ENCODE measurements at places on chromosomes 2 and 18.

DNA sequence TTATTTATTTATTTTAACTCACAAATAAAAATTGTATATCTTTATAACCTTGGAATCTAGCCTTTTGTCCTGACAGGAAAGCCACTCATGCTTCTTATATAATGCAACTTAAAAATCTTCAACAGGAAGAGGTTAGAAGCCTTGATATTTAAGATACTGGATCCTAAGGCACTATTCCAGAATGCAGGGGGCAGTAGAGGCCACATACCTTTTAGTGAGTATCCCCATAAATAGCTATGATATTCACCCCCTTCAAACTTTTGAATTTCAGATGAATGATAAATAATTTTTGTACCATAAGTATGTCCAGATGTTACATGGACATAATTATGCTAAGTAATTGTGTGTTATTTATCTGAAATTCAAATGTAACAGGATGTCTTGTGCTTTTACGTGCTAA, 592.7 kb upstream of the VRK2 start:
- DNase-seq: no peak

DNA sequence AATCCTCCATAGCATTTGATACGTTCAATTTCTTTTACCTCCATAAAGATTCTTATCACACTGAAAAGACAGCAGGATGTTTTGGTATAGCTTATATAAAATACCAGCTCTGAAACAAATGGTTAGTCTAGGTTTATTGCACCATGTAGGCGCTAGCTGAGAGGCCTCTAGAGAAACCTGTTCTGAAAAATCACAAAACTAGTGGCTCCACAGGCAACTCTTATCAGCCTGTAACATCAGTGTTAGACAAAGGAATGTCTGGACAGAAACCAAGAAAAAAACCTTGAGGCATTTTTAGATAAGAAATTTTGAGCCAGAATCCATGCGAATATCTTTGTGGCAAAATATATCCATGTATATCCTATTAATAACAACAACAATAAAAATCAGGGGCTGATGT, 440.4 kb upstream of the MAP2 start:
- DNase-seq: no peak

DNA sequence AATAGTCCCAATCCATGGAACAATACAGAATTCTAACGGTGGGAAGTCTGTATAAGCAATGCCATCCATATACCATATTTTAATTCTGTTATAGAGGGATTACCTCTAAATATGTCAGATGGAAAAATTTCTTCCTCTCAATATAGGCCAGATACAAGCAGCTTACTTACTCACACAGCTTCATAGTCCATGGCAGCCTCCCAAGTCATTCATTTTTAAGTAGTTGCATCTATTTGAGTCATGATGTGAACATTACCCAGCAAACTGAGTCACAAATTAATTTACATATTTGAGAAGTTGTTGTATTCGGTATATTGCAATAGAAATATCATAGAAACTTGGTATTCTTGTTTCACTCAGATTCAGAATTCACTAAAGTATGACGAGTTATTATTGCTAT, 20.3 kb downstream of the TBR1 start:
- no peak for DNase-seq

- no peak for DNase-seq
Measured at GRCh38 chr2:95044601-95045000, 19.1 kb downstream of the MAL start.

DNA sequence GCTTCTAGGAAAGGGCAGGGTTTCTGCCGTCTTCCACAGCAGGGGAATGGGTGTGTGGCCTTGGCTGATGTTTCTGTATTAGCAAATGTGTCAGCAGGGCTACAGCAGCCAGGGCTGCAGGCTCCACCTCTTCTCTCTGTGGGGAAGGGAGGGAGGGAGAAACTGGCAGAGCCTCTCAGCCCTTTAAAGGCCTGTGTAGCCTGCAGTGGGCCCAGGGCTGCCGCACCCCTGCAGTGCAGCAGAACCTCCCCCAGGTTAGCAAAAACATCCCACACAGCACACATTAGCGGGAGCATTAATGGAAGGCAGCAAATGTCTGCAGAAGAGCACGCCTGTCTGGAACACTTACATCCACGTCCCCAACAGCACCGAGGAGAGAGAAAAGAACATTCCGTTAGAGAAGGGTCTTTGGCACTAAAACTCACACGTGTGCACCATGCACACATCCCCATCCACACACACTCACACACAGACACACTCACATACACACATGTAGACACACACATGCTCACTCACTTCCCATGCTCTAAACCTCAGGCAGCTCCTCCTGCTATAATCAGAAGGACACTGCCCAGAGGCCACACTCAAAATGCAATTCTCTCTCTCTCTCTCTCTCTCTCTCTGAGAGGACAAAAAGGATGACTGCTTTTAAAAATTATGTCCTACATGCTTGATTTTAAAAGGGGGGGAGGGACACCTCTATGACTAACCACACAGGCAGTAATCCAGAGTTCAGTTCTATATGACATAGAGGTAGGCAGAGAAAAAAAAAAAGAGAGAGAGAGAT, 24.1 kb downstream of the MRPL35 start:
- no peak for DNase-seq

GRCh38 chr18:65516209-65516608, 234.6 kb upstream of the CDH7 start:
- no peak for DNase-seq

GRCh38 chr2:120656273-120656950, 79.3 kb upstream of the GLI2 start:
- DNase-seq: no peak

DNA sequence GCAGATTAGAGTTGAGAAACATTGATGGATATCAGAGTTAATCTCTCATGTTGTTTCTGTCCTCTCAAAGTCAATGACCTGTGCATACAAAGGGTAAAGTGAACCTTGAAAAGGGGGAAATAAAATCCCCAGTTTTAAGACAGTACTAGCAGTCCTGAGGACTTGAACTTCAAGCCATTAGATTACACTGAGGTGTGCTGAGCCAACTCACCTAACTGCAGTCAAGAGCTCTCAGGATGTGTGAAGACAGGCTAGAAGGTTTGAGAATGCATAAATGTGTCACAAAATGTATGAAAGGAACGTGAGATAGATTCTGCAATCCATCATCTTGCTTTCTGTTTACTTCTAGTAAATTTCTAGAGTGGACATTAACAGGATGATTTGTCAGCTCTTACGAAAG, 35.5 kb downstream of the DOCK10 start:
- DNase-seq: no peak

DNA sequence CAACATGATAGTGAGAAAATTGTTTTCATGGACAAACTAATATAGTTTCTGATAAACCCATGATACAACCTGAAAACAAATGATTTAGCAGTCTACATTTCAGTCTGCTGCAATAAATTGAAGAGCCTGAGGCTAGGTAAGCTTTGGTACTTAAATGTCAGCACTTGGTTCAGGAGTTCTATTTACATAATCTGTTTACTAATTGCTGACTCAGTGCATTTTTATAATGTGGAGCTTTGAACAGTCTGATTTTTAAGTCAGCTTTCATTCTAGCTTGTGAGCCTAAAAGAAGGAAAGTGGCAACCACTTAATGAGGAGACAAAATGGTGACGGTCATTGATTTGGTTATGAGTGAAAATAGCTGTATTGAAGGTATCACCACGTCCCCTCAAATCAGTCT, 488.6 kb downstream of the CPS1 start:
- no peak for DNase-seq
